Foreskin keratinocyte (primary cell): ENCODE measurements at places on chromosomes 11 and 22. TPM values are rescaled to one million over a fixed set of nuclear protein-coding genes. Genes with fewer than 3 reads are reported as not detected.

The IL17REL gene
- total RNA-seq = not detected in 2 replicates

The RBMXL2 gene
- not detected in 2 replicates for total RNA-seq

The PHF21B gene
- 0.14 and 0.27 TPM in 2 replicates for total RNA-seq

The CSRP3 gene
- total RNA-seq = not detected in 2 replicates

The P2RY2 gene
- 5.1 and 6.3 TPM in 2 replicates for total RNA-seq

The OR5AP2 gene
- not detected in 2 replicates for total RNA-seq

The TRIM51 gene
- not detected in 2 replicates for total RNA-seq

The OR4A47 gene
- total RNA-seq = not detected in 2 replicates

The MPST gene
- total RNA-seq = 57.5 and 62.6 TPM in 2 replicates

The DEFB131B gene
- not detected in 2 replicates for total RNA-seq
